Peyer's patch (tissue), 4 donors: ENCODE measurements at places on chromosomes 13 and 19.
A peak's percentile ranks its signal among the peaks of the same experiment; 100 is the strongest.

DNA sequence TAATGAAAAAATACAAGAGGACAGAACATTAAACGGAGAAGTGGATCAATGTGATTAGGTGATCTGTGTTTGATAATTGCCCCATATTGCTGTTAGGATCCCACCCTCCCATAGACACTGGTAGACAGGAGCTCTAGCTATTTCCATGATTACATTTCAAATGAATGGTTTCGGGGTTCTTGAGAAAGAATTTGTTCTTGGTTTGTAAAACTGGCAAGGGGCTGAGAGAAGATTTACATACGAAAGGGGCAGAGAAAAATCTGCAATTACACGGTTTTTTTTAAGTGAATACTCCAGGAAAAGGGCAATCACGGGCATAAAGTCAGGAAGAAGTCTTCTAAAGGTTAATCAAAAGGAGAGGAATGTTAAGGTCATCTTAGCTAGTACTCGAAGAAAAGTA lies 2125.7 kb upstream of the PCDH20 start:
- no peaks in the 10 kb centered on the region for H3K27me3 ChIP-seq
- no peak overlapping the region for H3K4me3 ChIP-seq
- H3K4me1 ChIP-seq, result no peaks in the 10 kb centered on the region

- H3K4me3 ChIP-seq, result peak overlapping the region; percentile 37
- DNase-seq, result peak; percentile 90
- H3K27me3 ChIP-seq, result no peaks in the 10 kb centered on the region
- peak overlapping the region; percentile 89 for H3K27ac ChIP-seq
These were observed 3.5 kb downstream of the RASA3 start for GRCh38 chr13:114128624-114129522.

GRCh38 chr13:32142956-32143375 lies 111.4 kb downstream of the FRY start:
- H3K4me1 ChIP-seq, result no peaks in the 10 kb centered on the region
- H3K27me3 ChIP-seq, result no peaks in the 10 kb centered on the region

DNA sequence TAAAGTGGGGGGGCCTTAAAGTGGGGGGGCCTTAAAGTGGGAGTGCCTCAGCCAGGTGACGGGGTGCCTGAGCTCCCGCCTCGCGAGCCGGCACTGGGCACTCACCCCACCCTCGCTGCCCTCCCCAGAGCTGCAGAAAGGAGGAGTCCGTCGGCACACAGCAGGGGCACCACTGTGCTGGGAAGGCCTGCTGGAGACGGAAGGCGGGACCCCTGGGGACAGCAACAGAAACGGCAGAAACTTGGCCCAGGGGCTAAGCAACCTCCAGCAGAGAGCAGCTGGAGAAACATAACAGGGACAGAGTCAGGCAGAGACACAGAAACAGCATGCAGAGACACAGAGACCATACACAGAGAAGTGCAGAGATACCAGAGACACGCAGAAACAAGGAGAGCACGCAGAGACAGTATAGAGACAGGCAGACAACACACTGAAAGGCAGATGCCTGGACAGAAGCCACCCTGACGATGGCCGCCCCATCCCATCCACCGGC lies 7.9 kb downstream of the CFD start:
- H3K27ac ChIP-seq, result no peak overlapping the region
- no peak overlapping the region for H3K4me3 ChIP-seq
- H3K27me3 ChIP-seq, result no peaks in the 10 kb centered on the region
- DNase-seq, result no peak

GRCh38 chr13:47999973-48000372 lies 1.1 kb downstream of the SUCLA2 start:
- peak overlapping the region; percentile 94 for H3K4me3 ChIP-seq
- no peak for DNase-seq
- no peaks in the 10 kb centered on the region for H3K27me3 ChIP-seq
- no peak overlapping the region for H3K27ac ChIP-seq

DNA sequence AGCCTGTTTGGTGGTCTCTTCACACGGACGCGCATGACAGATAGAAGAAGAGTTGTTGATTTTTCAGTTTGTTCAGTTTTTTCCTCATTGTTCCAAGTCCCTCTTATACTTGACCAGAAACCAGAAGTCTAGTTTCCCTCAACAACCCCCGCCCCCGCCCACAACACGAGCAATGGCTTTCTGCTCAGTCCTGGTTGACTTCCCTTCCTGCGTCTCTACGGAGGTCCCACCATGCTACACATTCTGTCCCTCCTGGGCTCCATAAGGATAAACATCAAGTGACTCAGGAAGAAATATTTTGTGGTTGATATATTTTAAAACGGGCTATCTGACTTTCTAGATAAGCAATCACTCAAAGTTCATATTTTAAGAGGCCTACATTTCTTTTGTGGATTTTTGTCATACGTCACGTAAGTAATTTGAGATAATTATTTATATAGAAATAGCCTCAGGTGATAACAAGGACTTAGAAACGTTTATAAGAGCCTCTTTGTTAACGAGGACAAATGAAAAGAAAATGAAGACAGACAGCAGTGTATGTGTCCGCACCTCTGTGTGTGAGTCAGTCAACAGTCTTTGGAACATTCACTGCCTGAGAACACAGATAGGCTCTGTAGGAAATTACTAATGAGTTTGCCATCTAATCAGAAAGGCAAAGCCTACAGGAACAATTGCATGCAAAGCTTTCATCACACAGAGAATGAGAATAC lies 214.4 kb downstream of the RAP2A start:
- H3K36me3 ChIP-seq, result no peaks in the 10 kb centered on the region
- DNase-seq, result no peak
- H3K27me3 ChIP-seq, result no peaks in the 10 kb centered on the region
- H3K4me3 ChIP-seq, result no peak overlapping the region
- H3K4me1 ChIP-seq, result no peaks in the 10 kb centered on the region
- no peak overlapping the region for H3K27ac ChIP-seq

- peak overlapping the region; percentile 3 for H3K27ac ChIP-seq
- no peaks in the 10 kb centered on the region for H3K4me1 ChIP-seq
- H3K4me3 ChIP-seq, result no peak overlapping the region
- peak; percentile 36 for DNase-seq
These were observed 14.7 kb downstream of the ATP11A start for GRCh38 chr13:112704308-112705145.

DNA sequence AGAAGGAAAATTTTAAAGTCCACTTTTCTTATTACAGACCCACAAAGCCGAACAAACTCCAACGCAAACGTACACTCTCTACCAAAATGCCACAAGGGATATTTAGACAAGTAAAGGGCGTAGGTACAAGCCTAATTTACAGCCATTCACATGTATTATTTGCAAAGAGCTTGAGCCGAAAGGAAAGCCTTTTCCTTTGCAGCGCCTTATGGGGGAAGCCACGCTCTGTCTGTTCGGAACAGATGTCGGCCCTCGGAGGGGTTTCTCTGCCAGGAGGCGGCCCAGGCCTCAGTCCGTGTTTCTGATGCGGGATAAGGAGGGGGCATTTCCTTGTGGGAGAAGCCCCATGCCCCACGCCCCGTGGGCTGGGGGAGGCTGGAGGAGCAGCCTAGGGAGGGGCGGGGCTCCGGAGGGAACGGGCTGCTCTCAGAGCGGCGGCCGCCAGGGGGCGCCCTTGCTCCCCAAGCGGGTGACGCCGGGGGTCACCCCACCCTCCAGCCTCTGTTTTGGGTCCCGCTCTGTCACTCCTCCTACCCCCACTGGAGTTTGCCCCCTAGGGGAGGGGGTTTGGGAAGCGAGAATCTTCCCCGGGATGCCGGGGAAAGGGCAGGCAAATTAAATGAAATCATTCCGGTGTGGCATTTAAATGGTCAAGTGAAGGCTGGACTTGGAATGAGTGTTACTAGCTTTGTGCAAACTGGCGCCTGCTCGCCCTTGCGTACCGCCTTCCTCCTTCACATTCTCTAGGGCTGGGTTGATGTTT lies 2.9 kb downstream of the HTR2A start:
- peak overlapping the region; percentile 35 for H3K27ac ChIP-seq
- H3K4me3 ChIP-seq, result peak overlapping the region; percentile 60
- peak; percentile 74 for DNase-seq
- no peaks in the 10 kb centered on the region for H3K27me3 ChIP-seq
- no peaks in the 10 kb centered on the region for H3K4me1 ChIP-seq

- H3K4me3 ChIP-seq, result no peak overlapping the region
- no peak overlapping the region for H3K27ac ChIP-seq
- H3K36me3 ChIP-seq, result no peaks in the 10 kb centered on the region
These were observed 6.0 kb downstream of the PVR start for GRCh38 chr19:44649578-44650145.

- no peaks in the 10 kb centered on the region for H3K27me3 ChIP-seq
- H3K27ac ChIP-seq, result no peak overlapping the region
- H3K4me1 ChIP-seq, result no peaks in the 10 kb centered on the region
- no peak overlapping the region for H3K4me3 ChIP-seq
- no peak for DNase-seq
- no peaks in the 10 kb centered on the region for H3K36me3 ChIP-seq
These were observed 12.3 kb downstream of the TPT1 start for GRCh38 chr13:45328661-45329111.

GRCh38 chr13:35978607-35979316 lies 152.4 kb downstream of the DCLK1 start:
- peak overlapping the region; percentile 36 for H3K27ac ChIP-seq
- H3K4me3 ChIP-seq, result no peak overlapping the region

DNA sequence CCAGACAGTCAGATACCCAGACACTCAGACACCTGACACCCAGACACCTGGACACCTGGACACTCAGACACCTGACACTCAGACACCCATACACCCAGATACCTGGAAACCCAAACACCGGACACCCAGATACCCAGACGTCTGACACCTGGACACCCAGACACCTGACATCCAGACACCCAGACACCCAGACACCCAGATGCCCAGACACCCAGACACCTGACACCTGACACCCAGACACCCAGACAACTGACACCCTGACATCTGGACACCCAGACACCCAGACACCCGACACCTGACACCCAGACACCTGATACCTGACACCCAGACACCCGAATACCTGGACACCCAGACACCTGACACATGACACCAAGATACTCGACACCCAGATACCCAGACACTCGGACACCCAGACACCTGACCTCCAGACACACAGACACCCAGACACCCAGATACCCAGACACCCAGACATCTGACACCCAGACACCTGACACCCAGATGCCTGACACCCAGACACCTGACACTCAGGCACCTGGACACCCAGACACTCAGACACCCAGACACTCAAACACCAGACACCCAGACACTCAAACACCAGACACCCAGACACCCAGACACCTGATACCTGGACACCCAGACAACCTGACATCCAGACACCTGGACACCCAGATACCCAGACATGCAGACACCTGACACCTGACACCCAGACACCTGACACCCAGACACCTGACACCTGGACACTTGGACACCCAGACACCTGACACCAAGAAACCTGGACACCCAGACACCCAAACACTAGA lies 19.1 kb downstream of the C19orf12 start:
- H3K27me3 ChIP-seq, result no peaks in the 10 kb centered on the region
- no peak overlapping the region for H3K4me3 ChIP-seq
- H3K27ac ChIP-seq, result no peak overlapping the region
- no peaks in the 10 kb centered on the region for H3K36me3 ChIP-seq
- H3K4me1 ChIP-seq, result no peaks in the 10 kb centered on the region

GRCh38 chr13:32073180-32073864 lies 41.7 kb downstream of the FRY start:
- no peak overlapping the region for H3K27ac ChIP-seq
- no peaks in the 10 kb centered on the region for H3K4me1 ChIP-seq
- no peak overlapping the region for H3K4me3 ChIP-seq
- DNase-seq, result no peak
- H3K36me3 ChIP-seq, result no peaks in the 10 kb centered on the region

DNA sequence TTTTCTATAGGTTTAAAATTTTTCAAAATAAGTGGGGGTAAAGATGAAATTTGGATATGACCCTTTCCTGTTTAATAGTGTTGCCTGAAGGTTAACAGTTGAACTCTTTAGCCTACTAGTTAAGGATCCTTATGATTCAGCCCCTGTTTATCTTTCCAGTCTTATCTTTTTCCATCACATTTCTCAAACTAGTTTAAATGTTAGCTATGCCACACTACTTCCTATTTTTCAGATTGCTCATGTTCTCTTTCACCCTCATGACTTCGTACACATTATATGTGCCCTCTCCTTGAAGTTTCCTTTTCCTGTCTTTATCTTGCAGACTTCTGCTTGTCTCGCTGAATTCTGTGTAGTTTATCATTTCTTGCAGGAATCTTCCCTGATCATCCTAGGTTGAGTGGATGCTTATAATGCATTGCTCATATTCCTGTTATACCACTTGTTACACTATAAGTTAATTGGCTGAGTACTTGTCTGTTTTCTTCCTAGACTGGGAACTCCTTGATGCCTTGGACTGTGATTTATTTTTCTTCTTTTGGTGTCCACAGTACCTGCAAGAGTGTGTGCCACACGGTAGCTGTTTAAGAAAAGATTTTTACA lies 86.7 kb downstream of the FNDC3A start:
- H3K4me1 ChIP-seq, result no peaks in the 10 kb centered on the region
- no peaks in the 10 kb centered on the region for H3K36me3 ChIP-seq
- no peaks in the 10 kb centered on the region for H3K27me3 ChIP-seq
- H3K27ac ChIP-seq, result no peak overlapping the region
- no peak overlapping the region for H3K4me3 ChIP-seq
- no peak for DNase-seq

GRCh38 chr19:4712771-4713170 lies 10.9 kb downstream of the DPP9 start:
- H3K27me3 ChIP-seq, result no peaks in the 10 kb centered on the region
- no peaks in the 10 kb centered on the region for H3K36me3 ChIP-seq

DNA sequence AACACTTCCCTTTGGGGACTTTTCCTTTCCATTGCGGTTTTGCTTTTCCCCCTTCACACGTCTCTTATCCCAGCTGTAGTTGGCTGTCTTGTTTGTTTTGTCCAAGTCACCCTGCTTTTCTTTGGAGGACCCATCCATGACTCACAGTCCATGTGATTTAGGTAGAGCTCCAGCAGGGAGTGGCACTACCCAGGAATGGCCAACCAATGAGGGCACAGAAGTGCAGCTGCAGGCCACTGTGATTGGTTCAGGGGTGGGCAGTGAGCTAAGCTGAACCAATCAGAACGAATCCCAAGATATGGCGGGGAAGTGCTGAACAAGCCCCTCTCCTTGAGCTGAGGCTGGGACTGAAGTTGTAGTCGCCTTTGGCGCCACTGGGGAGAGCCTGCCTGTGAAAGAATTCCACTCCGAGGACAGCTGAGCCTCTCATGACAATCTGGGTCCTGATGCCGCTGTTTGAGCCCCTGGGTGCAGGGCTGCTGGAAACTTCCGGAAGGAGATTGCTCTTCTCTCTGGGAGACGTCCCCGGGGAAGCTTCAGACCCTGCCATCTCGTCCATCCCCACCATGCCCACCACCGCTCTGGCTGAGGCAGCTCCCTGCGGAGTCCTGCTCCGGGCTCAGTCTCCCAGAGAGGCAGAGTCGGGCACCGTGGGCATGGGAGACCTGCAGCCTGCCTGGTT lies 62.9 kb upstream of the URI1 start:
- no peak overlapping the region for H3K4me3 ChIP-seq
- no peaks in the 10 kb centered on the region for H3K27me3 ChIP-seq
- no peak for DNase-seq

GRCh38 chr19:14674764-14675163 lies at the start of gene ADGRE3:
ADGRE3 (minus strand) TSS chr19:14674844; CDS start chr19:14674770, 74 bp downstream.
- no peak within 1 kb of the TSS for H3K27ac ChIP-seq
- no peaks in the 10 kb centered on the region for H3K36me3 ChIP-seq
- H3K4me3 ChIP-seq, result no peak within 1 kb of the TSS
- no peaks in the 10 kb centered on the region for H3K4me1 ChIP-seq
- no peaks in the 10 kb centered on the region for H3K27me3 ChIP-seq

GRCh38 chr19:12333162-12334159 lies at the start of gene ZNF563:
ZNF563 (minus strand) TSS chr19:12333633; CDS start chr19:12333482, 151 bp downstream.
- H3K4me3 ChIP-seq, result peak within 1 kb of the TSS; percentile 84
- H3K4me1 ChIP-seq, result peaks cover 26% of the 10 kb centered on the region
- peak; percentile 100 for DNase-seq
- H3K36me3 ChIP-seq, result no peaks in the 10 kb centered on the region
- no peaks in the 10 kb centered on the region for H3K27me3 ChIP-seq
